NCI-H1436 treated with DMSO at 0.1 percent for 48 hours (cell line): ENCODE measurements at places on chromosomes 6 and 20.

DNA sequence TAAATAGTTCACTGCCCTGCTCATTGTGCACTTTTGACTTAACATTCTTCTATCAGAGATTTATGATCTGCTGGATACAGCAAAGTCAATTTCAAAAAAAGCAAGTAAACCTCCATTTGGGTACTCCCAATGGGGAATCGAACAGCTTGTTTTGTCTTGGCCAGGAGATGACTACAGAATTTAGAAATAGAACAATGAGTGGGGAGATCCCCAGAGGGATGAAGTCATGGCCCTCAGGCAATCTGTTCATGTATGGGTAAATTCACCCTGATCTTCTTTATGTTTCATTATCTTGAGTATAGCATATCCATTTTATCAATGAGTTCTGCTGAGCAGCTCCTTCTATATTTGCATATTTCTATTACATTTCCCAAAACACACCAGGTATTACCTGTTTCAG is 1681.9 kb downstream of the HACE1 start:
- no peak for DNase-seq

DNA sequence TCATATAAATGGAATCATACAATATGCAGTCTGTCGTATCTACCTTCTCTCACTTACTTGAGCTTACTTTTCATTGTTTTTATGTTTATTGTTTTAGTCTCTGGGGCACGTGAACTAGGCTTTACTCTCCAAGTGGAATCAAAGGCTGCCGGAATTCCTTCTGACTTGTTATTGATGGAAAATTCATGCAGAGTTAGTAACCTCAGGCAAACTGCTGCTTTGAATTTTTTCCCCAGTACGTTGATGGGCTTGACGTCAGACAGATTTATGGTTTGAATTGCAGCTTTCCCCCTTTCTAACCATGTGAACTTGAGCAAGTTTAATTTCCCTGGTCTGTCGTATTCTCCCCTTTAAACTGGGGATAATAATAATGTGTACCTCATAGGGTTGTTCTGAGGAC is 68.6 kb downstream of the ZDHHC14 start:
- no peak for DNase-seq

DNA sequence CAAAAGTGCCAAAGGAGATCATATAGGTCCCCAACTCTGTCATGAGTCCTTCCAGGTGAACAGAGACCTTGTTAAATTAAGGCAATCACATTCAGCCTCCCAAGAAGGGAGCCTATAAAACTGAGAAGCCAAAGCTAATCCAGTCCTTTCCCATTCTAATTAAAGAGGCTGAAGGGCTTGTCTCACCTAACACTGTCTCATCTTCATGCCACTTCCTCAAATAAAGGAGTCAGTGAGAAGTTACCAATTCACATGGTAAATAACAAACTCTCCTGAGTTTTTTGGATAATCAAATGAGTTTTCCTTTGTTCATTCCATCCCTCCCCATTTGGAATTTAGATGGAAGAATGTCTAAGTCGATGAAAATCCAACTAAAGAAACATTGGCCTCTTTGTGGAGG is 242.8 kb downstream of the UST start:
- DNase-seq = no peak

GRCh38 chr6:2884804-2885203 is 18.3 kb downstream of the SERPINB9 start:
- DNase-seq = no peak

- DNase-seq = no peak
Measured at GRCh38 chr6:8589941-8590729, 154.8 kb upstream of the SLC35B3 start.

GRCh38 chr6:66735106-66735890 is 1028.3 kb upstream of the EYS start:
- DNase-seq = no peak

DNA sequence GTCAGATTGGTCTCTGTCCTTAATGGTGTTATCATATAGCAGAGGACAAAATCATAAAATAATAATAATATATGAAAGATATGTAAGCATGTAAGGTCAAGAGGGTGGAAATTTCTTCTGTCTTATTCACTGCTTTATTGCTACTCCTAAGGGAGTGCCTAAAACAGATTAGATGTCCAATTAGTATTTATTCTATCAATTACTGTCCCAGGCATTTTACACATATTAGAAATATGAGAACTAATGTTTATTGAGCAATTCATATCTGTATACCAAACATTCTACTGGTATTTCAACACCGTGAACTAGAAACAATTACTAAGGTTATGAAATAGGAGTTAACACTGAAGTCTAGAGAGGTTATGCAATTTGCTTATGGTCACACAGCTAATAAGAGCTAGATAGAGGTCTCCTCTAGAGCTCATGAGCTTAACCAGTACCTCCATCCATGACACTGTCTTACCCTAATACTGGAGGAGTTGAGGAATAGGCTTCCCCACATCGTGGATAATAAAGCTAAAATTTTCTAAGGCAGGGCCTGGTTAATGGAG is 302.3 kb downstream of the PLCB1 start:
- no peak for DNase-seq

- no peak for DNase-seq
Measured at GRCh38 chr6:33202799-33203198, 1.7 kb upstream of the HSD17B8 start.

- DNase-seq = no peak
Measured at GRCh38 chr20:29873946-29874345, 1383.5 kb upstream of the DEFB115 start.

DNA sequence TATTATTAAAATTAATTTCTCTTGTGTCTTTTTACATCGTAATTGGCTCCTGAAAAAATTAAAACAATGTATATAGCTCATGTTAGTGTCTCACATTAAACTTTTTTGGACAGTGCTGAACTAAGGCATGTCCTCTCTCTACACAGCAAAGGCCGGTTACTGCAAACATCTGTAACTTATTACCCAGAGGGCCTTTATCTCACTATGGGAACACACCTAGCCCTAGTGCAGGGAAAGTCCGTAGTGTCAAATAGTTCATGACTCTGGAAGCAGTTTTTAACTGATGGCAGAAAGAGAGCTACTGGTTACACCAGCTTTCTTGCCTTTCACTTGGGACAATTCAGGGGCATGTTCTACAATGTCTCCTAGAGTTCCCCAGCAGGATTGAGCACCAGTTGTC is 82.2 kb downstream of the PAK5 start:
- no peak for DNase-seq

- no peak for DNase-seq
Measured at GRCh38 chr6:37663019-37663810, 34.5 kb downstream of the MDGA1 start.

- DNase-seq = no peak
Measured at GRCh38 chr6:150418827-150419594, 50.2 kb downstream of the IYD start.

GRCh38 chr6:134707342-134708031 is 242.4 kb downstream of the ALDH8A1 start:
- no peak for DNase-seq

GRCh38 chr20:50412069-50412468 is 98.1 kb upstream of the PTPN1 start:
- DNase-seq = no peak

- DNase-seq = no peak
Measured at GRCh38 chr20:50439539-50440453, 70.4 kb upstream of the PTPN1 start.

DNA sequence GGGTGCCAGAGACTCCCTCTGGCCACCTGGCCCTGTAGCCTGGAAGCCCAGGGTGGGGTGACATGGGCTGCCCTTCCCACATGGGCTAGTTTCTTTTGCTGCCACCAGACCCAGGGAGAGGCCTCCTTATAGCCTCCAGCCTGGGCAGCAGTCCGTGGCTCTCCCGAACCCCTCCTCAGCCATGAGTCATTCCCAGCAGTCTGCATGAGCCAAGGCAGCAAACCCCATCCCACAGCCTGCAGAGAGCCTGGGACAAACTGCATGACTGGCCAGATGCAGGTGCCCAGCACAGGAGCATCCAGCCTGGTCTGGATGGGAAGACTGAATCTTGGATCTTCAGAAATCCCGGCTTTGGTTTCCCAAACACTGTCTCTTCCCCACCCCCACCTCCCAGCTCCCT is 75.7 kb downstream of the MRPL14 start:
- no peak for DNase-seq

DNA sequence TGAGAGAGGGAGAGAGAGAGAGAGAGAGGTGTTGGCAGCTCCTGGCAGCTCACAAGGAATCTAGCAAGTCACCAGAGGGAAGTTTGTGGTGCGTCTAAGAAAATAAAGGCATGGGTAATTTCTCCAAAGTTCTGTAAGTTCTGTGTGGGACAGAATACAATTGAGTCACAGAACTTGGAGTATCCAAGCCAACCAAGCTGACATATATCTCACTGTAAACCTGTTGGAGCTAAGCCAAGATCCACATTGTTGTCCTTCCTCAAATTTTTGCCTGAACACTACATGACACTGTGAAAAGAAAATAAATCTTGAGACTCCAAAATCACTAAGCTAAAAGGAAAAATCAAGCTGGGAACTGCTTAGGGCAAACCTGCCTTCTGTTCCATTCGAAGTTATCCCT is 436.7 kb downstream of the MEI4 start:
- DNase-seq = no peak

- DNase-seq = no peak
Measured at GRCh38 chr20:61257611-61258010, 5.5 kb downstream of the CDH4 start.

DNA sequence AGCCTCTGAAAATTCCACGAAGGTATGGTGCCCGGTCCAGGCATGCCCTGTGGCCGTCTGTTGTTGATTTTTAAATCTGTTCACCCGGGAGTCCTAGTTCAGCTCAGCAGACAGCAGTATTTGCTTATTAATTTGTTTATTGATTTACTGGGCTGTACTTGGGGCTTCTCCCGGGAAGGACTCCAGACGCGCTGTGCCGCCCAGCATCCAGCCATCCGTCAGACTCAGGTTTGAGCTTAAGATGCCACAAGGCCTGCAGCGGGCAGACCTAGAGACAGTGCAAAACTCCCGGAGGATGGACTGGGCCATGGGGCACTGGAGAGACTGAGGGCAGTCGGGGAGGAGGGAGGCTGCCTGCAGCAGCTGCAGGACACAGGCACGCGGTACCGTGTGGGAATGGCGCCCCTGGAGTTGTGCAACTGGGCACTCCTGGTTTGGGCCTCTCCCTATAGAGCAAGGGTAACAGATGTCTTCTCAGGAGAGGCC is 17.3 kb upstream of the CCDC167 start:
- no peak for DNase-seq
